GM18507 (cell line): ENCODE measurements at places on chromosomes 6 and 20.

GRCh38 chr6:96450082-96450769, 71.4 kb upstream of the UFL1 start:
- DNase-seq: no peak

- DNase-seq: no peak
Observed at GRCh38 chr6:74197310-74197709, 501.3 kb downstream of the CD109 start.

- no peak for DNase-seq
Observed at GRCh38 chr20:60358101-60358500, 399.9 kb downstream of the CDH26 start.

- DNase-seq: no peak
Observed at GRCh38 chr20:31675828-31676608, 38.3 kb downstream of the COX4I2 start.

DNA sequence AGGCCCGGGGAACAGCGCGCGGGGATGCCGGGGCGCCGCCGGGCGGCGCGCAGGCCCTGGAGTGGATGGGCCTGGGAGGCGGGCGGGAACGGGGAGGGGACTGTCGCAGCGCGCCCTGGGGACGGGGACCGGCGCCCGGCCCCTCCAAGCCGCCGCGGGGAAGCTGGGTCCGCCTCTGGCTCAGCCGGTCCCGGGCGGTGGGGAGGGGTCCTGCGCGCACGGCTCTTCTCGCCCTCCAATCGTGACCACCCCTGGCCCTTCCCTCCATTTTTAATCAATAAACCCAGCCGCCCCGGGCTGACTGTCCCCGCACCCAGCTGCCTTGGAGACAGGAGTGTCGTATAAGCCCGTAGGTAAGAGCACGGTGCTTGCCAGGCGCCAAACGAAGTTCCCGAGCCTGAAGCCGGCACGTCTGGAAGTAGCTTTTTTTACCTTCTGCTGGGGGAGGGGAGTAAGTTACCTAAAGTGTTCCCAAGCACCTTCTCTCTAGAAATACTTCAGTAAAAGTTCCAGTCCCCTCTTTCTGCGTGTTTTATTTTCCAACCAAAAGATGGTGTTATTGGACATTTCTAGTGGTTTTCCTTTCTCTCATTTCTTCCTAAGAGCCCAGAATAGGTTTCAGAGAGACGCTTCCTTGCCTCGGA, 780 bp upstream of the TAF4 start:
- peak; percentile 32 for DNase-seq

DNA sequence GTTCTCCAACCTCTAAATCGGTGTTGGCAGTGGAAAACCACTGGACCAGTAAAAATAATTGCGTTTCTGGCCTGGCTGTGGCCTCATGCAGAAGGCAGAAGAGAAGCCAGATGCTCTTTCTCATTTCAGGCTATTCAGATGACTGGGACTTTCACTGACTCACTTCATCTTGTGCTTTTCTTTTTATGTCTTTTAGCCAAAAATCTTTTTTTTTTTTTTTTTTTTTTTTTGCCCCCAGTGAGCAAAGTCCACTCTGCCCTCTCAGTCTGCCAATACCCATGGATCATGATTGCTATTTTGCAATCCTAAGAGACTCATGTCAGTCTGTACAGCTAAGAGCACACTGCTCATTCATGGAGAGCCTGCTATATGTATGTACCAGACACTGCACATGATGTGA, 962.5 kb downstream of the KIF16B start:
- DNase-seq: no peak

DNA sequence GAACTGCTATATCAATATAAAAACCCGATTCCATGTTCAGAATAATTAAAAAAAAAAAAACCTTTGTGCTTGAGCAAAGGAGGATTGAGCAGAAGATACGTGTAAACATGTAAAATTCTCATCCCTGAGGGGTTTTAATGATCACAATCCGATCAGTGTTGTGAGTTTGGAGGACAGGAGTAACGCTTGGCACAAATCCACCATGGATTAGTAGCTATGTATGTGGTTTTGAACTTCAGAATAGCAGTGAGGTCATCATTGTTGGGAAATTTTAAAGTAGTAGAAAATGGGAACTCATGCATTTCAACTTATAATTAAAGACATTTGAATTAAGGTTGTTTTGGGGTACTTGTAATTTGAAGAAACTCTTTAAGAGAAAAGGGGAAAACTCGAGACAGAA, 203.2 kb downstream of the RPS12 start:
- no peak for DNase-seq
